MCF 10A (cell line): ENCODE measurements at places on chromosomes 1 and 21. TPM values are rescaled to one million over a fixed set of nuclear protein-coding genes. Genes with fewer than 3 reads are reported as not detected.
A peak's percentile ranks its signal among the peaks of the same experiment; 100 is the strongest.

DNA sequence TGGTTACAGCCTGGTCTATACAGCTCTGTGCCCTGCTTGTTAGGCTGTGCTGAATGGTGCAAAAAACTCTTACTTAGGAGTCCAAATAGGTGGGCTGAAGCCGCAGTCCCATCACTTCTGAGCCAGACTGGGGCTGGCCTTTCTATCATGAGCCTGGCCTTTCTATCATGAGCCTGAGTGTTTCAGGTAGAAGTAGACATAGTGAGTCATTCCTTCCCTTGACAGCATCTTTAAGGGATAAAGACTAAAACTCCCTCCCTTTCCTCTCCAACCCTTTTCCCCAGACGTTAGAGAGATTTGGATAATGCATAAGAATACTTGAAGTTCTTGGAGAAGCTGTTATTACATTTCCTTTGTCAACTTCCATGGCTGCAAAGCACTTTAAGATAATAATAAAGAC lies 46.5 kb upstream of the PARP1 start:
- DNase-seq, result no peak

GRCh38 chr1:65881067-65881594 lies 88.4 kb downstream of the PDE4B start:
- no peak for DNase-seq

- DNase-seq, result no peak
Observed at GRCh38 chr1:219563568-219563967, 49.3 kb downstream of the ZC3H11B start.

DNA sequence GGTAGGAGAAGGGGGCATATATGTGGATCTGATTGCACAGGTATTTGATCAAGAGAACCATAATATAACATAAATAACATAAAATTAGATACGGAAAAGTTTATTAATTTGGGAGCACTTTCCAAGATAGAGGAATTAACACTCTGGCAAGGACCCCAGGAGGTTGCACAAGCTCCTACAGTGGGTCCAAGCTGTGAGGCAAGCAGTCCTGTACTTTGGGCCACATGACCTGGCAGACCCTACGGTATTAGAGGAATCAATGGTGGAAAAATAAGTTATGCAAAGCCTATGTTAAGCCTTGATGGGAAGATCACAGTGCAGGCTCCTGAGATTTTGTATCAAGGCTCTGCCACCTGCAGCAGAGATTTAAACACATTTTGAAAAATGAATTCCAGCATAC lies 220.1 kb downstream of the COL24A1 start:
- DNase-seq, result no peak

DNA sequence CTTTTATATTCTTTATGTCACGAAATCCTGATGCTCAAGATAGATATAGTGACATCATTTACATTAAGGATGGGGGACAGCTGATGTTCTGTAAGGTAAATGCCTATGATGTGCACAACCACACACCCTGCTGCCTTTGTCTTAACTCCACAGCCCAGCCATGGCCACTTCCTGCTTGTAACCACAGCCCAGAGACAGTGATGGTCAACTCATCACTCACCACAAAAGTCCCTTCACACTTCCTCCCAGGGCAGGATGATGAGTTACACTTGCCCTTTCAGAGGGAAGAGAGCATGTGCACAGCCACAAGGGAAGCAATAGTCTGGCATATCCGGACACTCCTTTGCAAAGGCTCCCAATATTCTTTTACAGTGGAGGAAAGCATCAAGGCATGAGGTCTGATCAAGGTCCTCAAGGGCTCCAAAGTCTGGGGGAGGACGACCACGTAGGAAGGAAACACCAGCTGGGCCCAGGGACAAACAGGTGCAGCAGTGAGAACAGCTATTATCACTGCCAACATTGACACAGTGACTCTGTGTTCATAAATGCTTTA lies 53.8 kb downstream of the PLPP3 start:
- no peak for DNase-seq

DNA sequence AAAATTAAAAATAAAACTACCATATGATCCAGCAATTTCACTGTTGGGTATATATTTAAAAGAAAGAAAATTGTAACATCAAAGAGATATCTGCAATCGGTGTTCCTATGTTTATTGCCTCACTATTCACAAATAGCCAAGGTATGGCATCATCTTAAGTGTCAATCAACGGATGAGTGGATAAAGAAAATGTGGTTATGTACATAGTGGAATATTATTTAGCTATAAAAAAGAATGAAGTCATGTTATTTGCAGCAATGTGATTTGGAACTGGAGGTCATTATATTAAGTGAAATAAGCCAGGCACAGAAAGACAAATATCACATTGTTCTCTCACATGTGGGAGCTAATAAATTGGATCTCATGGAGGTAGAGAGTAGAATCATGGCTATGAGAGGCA lies 76.3 kb downstream of the RD3 start:
- peak; percentile 16 for DNase-seq

- no peak for DNase-seq
Observed at GRCh38 chr21:45549626-45550463, 7.6 kb upstream of the SLC19A1 start.

- DNase-seq, result peak; percentile 60
Observed at GRCh38 chr1:246724731-246725095, 504 bp downstream of the SCCPDH start.

- no peak for DNase-seq
Observed at GRCh38 chr1:110428946-110429345, 21.5 kb upstream of the LAMTOR5 start.

GRCh38 chr1:34621916-34622315 lies 132.9 kb upstream of the GJB5 start:
- no peak for DNase-seq

GRCh38 chr21:44049182-44049581 lies 37.1 kb downstream of the TRAPPC10 start:
- DNase-seq, result no peak

DNA sequence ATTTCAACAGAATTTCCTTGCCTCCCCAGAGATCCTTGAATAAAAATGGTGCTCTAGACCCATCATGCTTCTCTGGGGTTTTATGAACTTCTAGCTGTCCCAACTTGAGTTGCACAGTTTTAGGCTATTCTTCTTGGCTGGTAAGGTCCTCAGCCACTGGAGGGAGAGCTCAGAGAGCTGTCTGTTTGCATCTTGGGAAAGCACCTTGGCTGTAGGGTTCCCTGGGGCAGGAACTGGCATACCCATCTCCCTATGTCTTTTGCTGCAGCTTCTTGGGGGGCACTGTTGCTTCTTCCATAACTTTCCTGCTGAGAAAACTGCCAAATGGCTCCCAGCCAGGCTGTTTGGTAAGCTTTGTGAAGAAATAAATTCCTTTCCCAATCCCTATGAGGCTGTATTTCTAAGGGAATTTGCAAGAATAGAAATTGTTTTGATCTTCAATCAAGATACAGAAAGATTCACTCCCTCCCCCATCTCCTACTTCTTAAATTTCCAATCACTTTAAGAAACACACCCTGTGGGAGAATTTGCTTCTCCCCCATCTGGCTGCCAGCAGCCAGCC lies 8.2 kb upstream of the FMOD start:
- DNase-seq, result peak; percentile 67

DNA sequence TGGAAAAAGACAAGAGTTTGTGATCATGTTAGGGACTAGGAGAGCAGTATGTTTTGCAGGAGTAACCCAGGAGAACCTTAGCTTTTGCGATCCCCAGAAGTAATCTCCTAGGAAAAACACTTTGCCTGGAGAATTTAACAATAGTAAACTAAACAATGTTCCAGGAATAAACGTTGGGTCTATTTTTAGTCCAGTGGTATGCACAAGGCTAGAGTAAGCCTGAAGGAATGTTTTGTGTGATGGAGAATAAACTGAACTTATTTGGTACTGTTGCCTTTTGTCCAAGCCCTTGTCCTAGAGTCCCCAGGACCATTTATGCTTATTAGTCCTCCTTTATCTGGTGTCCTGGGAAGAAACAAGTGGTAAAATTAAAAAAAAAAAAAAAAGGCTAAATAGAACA lies 28.7 kb upstream of the RGS5 start:
- no peak for DNase-seq

DNA sequence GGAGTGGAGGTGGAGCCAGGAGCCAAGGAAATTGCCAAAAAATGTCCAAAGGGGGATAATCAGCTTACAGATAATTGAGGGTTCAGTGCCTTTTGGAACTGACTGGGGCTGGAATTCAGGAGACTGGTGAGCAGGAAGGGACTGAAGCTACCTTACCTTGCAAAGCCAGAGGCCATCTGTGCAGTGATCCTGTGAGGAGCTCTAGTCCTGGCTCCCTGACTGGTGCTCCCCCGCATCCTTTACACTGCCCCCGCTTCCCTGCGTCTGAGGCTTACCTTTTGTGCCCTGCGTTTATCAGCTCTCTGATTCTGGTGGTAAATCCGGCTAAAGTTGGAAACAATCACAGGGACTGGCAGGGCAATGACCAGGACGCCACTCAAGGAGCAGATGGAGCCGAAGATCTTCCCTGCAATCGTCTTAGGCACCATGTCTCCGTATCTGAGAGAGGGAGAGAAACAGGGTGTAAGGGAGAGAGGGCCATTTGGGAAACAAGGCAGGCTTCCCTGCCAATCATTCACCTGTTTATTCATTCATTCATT lies 31.0 kb downstream of the DDX20 start:
- no peak for DNase-seq

Gene EMC1
- total RNA-seq, result 75.9 and 77.2 TPM in 2 replicates

Gene CR1L
- total RNA-seq, result not detected in 2 replicates

Gene GABPA
- total RNA-seq, result 16.2 and 16.3 TPM in 2 replicates

Gene SLC25A24
- total RNA-seq, result 21.0 and 28.3 TPM in 2 replicates

Gene STX12
- total RNA-seq, result 34.6 and 36.1 TPM in 2 replicates

Gene TSPEAR
- total RNA-seq, result not detected in 2 replicates

Gene TTC22
- 3.0 and 3.1 TPM in 2 replicates for total RNA-seq

Gene CFAP107
- not detected in 2 replicates for total RNA-seq

Gene TAF12
- total RNA-seq, result 29.7 and 40.9 TPM in 2 replicates

Gene ABCA4
- 0.20 TPM in 1 of 2 replicates, not detected in the other for total RNA-seq

Gene NTMT2
- total RNA-seq, result not detected in 2 replicates

Gene UBE2U
- total RNA-seq, result not detected in 2 replicates

Gene HRNR
- not detected in 2 replicates for total RNA-seq

Gene AGMAT
- not detected in 2 replicates for total RNA-seq
